ENCODE measurements at places on chromosomes 12 and 14.

GRCh38 chr14:67111022-67111421 lies 78.2 kb upstream of the GARIN2 start:
- DNase-seq, result no peak

GRCh38 chr14:101992708-101993107 lies 28.3 kb downstream of the DYNC1H1 start:
- DNase-seq, result no peak

- no peak for DNase-seq
Measured at GRCh38 chr14:66918527-66918926, 270.7 kb upstream of the GARIN2 start.

- no peak for DNase-seq
Measured at GRCh38 chr12:11813438-11813813, 164.0 kb downstream of the ETV6 start.

DNA sequence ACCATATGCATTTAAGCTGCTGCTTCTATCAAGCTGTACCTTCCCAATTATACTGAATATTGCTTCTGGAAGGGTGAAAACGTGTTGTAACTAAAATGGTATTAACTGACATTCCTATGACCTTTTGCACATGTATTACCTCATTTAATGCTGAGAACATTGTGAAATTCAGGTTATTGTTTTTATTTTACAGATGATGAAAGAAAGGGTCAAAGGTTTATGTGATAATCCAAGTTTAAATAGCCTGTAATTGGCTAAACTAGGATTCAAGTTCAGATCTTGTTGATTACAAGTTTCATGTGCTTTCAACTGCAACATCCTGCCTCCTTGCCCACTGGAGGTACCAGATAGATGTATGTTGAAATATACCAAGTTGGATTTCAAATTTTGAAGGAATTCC lies 433.3 kb upstream of the PRICKLE1 start:
- no peak for DNase-seq

All from activated CD4-positive, alpha-beta T cell treated with anti-CD3 and anti-CD28 coated beads, Interleukin-2, amount 50 U/mL, for 24 hours (primary cell).